Activated CD4-positive, CD25-positive, alpha-beta regulatory T cell treated with anti-CD3 and anti-CD28 coated beads, Interleukin-2, amount 50 U/mL, for 72 hours (primary cell): ENCODE measurements at places on chromosomes 3 and 15.

DNA sequence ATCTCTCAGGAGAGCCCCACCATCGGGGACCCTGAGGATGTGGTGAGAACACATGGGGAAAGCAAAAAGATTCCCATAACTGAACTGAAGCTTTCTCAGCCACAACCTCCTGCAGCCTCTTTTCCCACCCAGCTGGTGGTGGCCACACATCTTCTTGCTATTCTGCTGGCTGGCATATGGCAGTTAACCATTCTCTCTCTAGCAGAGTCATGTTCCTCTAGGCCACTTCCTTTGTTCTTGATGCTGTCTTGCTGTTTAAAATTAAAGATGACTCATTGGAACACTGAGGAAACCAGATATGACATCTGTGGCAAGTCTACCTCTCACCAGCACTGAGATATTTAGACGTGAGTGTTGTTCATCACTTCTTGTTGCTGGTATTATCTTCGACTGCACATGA lies 180.3 kb upstream of the ROBO2 start:
- DNase-seq, result no peak

DNA sequence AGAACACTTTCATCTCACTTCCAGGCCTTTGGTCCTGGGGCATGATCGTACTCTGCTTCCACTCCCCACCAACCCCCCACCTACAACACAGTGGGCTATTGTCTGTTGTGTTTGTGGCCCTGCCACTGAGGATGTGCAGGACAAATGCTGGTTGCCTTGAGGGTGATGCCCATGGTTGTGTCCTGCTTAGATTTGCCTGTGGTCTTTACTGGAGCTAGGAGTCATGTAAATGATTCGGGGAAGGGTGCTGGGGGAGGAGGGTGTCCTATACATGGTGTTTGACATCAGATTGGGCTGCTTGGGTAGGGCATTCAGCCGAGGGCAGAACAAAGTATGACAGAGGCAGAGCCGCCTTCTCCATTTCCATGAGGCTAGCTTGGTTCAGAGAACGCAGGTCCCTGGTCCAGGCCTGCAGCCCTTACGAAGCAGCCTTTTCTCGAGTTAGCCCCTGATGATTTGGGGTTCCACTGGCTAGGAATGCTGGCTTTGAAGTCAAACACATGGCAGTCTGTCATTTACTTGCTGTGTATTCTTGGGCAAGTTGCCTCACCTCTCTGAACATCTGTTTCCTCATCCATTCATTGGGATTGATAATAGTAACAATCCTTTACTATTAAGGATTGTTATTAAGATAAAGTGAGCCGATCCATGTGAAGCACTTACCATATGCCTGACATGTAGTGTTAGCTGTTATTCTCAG lies 6.9 kb downstream of the CORO2B start:
- no peak for DNase-seq

- no peak for DNase-seq
Measured at GRCh38 chr3:66475386-66476020, 25.3 kb downstream of the LRIG1 start.

GRCh38 chr3:124814620-124815421 lies 72.3 kb downstream of the ITGB5 start:
- DNase-seq, result no peak

- no peak for DNase-seq
Measured at GRCh38 chr15:35136321-35137189, 51.5 kb upstream of the NANOGP8 start.

DNA sequence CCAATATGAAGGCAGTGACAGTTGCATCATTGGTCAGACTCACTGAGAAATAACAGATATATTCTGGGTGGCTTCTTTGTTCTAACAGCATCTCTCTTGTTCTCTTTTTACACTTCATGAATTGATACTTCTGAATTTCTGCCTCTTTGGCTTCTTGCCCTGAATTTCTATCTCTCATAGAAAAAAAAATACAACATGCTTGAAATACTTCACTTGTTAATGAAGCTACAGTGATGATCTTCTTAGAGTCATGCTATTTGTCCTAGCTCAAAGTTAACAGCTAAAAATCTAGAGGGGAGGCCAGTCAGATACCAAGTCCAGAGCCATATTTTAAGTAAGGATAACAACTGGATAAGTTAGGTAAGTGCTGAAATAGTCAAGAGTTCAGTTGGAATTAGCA lies 597.2 kb upstream of the AGTR1 start:
- no peak for DNase-seq

DNA sequence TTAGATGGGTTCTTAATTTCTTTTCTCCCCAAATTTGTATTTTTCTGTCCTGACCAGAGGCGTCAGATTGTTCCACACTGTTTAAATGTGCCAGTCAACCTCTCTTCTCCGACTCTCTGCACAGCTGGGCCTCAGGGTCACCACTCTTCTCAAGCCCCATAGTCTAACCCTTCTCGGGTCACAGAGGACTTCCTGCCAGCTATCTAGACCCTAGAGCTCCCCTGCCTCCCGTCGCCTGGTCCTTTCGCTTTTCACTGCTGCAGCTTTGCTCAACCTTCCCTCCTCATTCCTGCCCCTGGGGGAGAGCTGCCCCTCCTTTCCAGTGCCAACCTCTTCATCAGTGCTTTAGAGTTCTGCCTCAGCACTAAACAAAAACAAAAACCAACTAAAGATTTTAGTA lies 151.7 kb downstream of the ATG7 start:
- no peak for DNase-seq

DNA sequence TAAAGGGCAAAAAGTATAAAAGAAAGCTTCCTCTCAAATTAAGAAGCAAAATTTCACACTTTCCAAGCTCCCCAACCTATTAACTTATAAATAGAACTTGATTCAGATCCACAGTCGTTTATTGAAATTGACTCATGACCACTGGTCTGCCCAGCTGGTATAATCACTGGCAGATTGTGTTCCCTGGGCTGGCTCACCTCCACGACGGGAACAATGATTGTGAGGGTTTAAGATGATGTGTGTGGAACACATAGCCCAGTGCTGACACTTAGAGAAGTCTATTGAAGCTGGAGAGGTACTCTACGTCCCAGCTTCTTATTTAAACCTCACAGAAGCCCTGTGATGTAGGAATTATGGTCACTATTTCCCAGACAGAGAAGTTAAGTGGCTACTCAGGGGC lies 90.4 kb downstream of the MB21D2 start:
- no peak for DNase-seq

DNA sequence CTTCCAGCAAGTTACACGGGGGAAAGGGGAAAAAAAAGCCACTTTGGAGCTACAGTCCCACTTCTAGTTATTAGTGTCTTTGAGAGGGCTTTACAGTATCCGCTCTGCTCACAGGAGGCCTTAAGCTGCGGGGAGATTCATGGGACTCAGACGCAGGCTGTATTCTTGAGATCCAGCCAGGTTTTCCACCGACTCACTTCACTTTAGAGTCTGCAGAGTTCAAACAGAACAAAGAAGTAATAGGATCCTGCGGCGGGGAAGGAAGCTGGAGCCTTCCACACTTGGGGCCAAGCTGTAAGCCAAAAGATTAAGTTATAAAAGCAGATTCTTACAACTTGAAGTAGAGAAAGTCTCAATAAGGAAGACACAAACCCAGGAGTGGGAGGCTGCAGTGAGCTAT lies 60.2 kb upstream of the FAM174B start:
- no peak for DNase-seq
